ENCODE measurements at places on chromosomes 5 and 9. TPM values are rescaled to one million over a fixed set of nuclear protein-coding genes. Genes with fewer than 3 reads are reported as not detected.

DNA sequence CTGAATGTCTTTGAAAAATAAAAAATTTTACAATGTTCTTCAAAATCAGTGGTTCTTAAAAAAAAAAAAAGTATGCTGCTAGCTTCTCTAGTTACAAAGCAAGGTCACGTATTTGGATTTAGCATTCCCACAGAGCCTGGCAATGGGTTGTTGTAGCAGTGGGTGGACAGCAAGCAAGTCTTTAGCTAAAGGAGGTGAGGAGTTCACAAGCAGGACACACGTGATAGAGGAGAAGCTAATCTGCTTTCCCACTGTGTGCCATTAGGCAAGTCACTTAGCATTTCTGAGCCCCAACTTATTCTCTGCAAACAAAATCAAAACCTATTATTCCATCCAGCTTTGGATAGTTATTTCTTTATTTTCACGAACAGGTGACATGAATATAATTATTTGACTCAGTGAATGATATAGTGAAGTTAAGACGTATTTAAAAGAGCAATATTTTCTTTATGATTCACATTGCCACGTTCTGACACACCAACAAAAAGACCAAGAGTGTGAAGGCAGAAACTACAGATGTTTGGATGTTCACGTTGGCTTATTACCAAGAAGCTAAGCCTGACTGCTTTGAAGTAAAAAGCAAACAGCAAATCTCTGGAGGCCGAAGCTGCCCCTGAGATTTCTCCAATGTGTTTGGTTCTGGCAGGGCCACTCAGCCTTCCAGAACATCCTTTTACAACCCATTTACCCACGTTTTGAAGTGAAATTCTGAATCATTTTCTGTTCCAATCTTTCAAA, 612.1 kb upstream of the CDH6 start:
- DNase-seq, result no peak

Gene TSTD2
- 13.9 TPM for total RNA-seq

GRCh38 chr5:159779481-159779880, 136.8 kb upstream of the ADRA1B start:
- peak; percentile 29 for DNase-seq

DNA sequence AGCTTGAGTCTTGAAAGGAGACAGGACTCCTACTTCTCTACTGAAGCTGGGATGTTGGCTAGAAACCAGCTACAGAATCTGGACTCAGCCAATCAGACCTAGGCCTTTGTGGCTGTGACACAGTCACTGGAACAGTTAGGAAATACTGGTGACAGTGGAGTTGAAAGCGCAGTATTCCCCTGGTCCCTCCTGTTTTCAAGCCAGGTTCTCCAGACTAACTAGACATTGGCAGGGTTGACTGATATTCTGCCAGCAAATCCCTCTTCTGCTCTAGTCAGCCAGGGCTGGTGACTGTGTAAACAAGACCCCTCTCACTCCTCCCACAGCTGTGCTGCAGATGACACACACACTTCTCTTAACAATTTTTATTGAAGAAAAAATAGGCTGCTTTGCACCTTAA, 8.7 kb downstream of the SHROOM1 start:
- peak; percentile 59 for DNase-seq

- DNase-seq, result no peak
Observed at GRCh38 chr5:136043968-136044610, 15.3 kb downstream of the TGFBI start.

- DNase-seq, result no peak
Observed at GRCh38 chr5:177142098-177142611, 8.6 kb downstream of the NSD1 start.

DNA sequence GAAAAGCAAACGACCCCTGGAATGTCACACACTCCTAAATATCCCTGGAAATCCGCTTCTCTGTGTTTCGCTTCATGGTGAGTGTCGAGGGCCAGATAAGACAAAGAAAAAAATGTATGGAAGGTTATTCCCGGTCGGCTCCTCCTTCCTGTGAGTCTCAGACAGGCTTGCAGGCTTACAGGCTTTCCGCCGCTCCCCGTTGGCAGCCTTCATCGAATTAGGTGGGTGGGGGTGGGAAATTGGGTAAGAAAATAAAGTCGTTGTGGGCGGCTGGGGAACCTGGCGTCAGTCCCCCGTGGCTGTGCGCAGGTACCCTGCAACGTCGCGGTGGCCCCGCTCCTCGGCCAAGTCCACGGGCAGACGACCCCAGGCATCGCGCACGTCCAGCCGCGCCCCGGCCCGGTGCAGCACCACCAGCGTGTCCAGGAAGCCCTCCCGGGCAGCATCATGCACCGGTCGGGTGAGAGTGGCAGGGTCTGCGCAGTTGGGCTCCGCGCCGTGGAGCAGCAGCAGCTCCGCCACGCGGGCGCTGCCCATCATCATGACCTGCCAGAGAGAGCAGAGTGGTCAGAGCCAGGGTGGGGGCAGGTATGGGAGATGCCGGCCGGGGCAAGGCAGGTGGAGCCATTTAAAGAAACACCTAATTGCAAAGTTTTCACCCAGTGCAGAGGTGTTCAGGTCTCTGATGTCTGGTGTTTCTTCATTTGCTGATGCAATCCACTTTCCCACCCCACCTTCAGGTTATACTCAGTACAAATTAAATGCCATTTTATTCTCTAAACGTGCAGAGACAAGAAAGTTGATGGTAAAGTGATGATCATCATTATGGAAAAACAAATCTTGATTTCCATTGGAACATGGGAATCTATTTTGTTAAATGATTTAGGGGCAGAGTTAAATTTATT, 3.2 kb downstream of the CDKN2B start:
- no peak for DNase-seq

Gene NUDCD2
- 4.9 TPM for total RNA-seq

Gene DAPK1
- 1.9 TPM for total RNA-seq
